Fibroblast of skin of scalp (primary cell): ENCODE measurements at places on chromosomes 2 and 18.

- no peak for DNase-seq
These were observed 194.3 kb downstream of the FIGN start for GRCh38 chr2:163541495-163541894.

- no peak for DNase-seq
These were observed 14.3 kb downstream of the EDAR start for GRCh38 chr2:108974674-108975073.

DNA sequence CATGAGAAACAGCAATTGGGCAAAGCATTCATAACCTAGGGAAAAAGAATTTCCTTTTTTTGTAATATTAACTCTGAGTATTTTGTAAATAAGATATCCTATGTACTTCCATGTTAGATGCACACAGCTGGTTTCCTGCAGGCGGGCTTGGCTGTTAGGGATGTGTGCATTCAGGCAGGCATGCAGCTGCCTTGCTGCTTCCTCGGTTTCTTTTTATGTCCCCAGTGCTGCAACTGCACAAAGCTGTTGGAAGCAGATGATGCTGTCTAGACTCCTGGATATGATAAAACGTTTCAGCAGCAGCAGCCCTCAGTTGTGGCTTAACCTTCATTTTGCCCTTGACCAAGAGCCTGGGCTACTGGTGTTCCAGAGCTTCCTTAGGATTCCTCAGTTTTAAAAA is 89.4 kb upstream of the EML6 start:
- peak; percentile 17 for DNase-seq

DNA sequence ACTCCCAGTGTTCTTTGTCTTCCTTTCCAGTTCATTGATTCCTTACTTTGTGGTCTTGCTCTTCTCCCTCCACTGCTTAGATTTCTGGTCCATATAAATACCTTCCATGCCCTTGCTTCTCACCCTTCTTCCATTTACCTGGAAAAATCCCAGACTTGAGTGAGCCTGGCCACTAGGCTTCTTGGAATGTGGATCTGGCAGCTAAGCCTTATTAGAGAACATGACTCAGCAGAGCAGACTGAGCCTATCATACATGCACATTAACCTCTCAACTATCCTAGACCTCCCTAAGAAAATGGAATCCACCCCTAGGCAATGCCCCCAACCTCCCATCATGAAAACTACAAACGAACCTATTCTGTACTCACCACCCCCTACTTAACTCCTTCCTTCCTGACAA is 127.7 kb downstream of the RHBDD1 start:
- peak; percentile 69 for DNase-seq
